Lower leg skin (tissue), 4 donors: ENCODE measurements at places on chromosomes 13 and 19.

- no peak for DNase-seq
Observed at GRCh38 chr19:3656747-3657394, 30.3 kb upstream of the CACTIN start.

- no peak for DNase-seq
Observed at GRCh38 chr13:110888390-110888789, 26.5 kb downstream of the ANKRD10 start.

DNA sequence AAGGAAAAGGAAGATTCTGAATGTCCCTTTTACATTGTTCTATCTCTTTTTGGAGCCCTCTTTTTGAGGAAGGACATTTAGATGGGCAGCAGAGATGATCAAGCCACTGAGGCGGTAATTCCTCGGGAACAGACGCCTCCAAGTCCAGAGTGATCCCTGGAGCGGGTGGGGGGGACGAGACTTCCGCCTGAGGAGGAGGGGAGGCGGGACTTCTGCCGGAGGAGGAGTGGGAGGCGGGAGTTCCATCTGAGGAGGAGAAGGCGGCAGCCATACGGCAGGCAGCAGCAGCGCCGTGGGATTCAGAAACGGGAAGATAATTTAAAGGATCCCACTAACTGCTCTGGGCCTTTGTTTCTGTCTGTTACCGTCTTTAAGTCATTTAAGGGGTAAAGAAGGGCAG, 37.6 kb upstream of the CD177 start:
- DNase-seq: no peak

- no peak for DNase-seq
Observed at GRCh38 chr19:6826281-6826920, 53.9 kb downstream of the VAV1 start.
